ENCODE measurements at places on chromosomes 5 and 9.

DNA sequence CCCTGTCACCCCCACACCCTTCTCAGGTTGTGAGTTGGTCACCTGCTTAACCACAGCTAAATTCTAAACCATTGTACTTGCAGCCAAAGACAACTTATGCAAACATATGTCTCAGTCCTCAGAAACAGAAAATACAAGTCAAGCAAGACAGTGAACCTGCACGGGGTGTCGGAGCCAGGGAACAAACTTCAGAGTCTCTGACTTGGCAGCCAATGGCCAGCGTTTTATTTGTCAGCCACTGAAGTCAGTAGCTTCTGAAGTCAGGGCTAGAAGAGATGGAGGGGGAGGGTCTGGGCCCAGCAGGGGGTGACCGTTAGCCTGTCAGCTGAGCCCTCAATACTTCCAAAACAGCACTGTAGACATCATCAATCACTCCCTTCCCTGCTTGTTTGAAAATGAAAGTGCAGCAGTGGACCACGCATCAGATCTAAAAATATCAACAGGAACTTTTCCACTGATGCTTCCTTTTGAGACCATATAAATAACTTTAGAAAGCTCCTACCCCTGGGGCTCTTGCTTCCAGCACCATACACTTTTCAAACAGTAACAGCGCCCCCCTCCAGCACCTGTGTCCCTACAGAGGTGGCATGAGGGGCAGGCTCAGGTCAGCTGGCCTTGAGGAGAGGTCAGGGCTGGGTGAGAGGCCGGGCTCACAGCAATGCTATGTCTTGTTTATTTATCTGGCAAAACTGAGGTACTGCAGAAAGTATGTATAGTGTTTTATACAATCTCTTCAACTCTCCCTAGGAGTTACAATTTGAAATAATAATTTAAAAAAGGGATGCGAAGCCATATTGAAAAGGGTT, 142.5 kb downstream of the ACER2 start:
- peak; percentile 84 for DNase-seq

DNA sequence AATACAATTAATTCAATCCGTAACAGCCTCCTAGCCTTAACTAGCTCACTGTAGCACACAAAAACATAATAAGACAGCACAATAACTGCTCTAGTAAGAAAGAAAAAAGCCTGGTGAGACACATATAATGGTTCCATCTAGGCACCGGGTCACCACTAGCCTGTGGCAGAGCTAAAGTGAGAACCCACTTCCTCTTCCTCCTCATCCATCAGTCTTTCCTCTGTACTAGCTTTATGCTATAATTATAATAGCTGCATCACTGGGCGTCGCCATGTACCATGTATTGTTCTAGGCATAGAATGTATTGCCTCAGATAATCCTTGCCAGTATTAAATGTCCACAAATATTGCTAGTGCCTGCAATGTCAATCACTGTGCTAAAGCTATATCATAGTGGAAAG, 23.1 kb downstream of the ADRB2 start:
- DNase-seq = no peak

DNA sequence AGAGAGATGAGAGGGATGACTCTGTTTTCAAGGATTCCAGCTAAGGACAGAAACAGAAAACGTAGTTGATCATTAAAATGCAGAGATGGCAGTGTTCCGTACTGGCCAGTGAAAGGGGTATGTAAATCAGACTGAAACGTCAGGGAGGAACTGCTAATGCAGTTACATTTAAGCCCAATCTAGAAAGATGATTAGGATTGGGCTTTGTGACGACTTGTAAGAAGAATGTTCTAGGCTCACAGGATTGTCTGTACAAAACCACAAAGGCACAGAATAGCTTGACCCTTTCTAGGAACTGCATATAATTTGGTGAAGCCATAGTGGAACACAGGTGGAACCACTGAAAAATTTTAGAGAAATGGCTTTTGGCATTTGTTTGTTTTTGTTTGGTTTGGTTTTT, 55.6 kb upstream of the TESK1 start:
- DNase-seq = no peak

DNA sequence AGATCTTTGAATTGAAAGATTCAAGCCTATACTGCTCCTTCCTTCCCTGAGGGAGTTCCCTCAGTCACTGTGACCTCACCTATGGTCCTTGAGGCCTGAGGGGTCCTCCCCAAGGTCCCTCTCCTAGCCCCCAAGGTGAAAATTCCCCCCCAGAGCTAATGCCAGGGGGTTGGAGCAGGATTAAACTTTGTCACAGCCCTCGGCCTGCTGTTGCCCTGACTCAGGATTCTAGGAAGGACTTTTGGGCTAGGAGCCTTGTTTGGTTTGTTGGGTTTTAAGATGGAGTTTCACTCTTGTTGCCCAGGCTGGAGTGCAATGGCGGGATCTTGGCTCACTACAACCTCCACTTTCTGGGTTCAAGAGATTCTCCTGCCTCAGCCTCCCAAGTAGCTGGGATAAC, 123.2 kb downstream of the C5orf15 start:
- DNase-seq = no peak

DNA sequence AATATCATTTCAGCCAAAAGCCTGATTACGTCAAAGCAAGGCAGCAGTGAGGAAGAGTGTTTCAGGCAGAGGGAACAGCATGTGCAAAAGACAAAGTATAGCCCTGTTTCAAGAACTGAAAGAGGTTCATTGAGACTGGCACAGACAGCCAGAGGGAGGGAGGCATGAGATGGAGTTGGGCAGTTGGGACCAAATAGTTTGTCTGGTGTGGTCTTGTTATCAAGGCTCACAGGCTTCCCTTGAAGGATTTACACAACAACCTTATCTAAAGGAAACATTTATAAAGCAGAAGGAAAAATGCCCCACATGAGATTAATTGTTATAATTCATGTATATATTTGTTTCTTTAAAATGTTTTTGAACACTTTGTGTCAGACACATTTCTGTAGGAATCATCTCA, 253.3 kb downstream of the DMAC1 start:
- no peak for DNase-seq

DNA sequence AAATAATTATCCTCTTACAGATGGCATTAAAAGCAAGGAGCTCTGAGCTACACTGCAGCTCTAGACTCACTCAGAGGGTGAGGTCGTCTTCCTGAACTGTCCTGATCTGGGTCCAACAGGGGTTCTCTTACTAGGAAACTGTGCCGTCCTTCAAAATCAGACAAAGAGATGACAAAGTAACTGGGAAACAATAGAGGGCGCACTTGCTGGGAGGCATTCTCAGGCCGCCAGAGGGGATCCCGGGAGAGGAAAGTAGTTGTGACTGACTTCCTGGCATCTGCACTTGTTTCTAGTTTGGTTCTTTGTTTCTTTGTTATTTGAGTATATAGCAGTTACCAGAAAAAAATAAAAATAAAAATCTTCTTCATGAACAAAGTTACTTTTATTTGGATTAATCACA, 142.9 kb upstream of the MSX2 start:
- peak; percentile 80 for DNase-seq

GRCh38 chr9:1051210-1051583, 1.0 kb downstream of the DMRT2 start:
- peak; percentile 4 for DNase-seq

DNA sequence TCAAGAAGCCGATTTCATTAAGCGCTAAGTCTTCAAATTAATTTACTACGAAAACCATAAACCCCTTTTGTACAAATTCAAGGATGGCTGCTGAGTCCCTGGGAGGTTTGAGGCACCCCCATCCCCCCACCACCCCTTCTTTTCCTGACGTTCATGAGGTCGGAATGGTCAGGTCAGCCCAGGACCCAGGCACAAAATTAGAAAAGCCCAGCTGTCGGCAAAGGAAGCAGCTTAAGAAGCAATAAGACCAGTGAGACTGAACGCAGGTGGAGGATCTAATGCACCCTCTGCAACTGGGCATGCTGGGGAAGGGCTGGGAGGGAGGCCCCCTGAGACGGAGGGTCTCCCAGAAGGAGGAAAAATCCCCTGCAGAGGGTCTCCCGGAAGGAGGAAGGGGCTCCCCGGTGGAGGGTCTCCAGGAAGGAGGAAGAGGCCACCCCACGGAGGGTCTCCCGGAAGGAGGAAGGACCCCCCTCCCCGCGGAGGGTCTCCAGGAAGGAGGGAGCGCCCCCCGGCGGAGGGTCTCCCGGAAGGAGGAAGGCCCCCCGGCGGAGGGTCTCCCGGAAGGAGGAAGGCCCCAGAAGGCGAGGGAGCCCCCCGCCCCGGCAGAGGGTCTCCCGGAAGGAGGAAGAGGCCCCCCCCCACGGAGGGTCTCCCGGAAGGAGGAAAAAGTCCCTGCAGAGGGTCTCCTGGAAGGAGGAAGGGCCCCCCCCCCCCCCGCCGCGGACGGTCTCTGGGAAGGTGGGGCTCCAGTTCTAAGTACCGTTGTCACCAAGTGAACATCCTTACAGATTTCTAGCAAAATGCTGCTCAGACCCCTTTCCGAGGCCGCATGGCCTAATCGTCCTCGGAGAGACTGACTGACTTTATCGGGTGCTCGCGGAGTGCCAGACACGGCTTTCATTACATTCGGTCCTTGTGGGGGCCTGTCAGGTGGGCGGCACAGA, 74.4 kb upstream of the FCN1 start:
- DNase-seq = no peak

- DNase-seq = no peak
Measured at GRCh38 chr5:171094356-171094755, 214.7 kb upstream of the TLX3 start.

DNA sequence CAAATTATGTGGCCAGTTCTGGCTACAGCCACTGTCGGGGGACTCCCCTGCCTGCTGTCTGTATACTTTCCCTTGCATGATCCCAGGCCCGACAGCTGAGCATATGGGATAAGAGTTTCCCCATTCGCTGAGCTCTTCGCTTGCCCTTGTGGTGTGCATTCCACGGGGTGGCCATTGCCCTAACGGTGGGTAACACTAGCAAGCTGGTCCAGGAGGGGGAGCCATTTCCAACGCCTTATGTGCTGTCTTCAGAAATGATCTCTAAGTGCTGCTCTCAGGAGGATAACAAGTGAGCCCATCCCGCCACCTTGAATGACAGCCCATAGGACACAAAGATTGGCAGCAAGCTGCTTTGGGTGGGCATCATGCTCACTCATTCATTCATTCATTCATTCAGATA, 190.9 kb downstream of the FSTL4 start:
- DNase-seq = peak; percentile 62

- no peak for DNase-seq
Measured at GRCh38 chr9:99241106-99241505, 19.0 kb downstream of the SEC61B start.

GRCh38 chr5:32031089-32031488, 143.0 kb downstream of the GOLPH3 start:
- DNase-seq = no peak

DNA sequence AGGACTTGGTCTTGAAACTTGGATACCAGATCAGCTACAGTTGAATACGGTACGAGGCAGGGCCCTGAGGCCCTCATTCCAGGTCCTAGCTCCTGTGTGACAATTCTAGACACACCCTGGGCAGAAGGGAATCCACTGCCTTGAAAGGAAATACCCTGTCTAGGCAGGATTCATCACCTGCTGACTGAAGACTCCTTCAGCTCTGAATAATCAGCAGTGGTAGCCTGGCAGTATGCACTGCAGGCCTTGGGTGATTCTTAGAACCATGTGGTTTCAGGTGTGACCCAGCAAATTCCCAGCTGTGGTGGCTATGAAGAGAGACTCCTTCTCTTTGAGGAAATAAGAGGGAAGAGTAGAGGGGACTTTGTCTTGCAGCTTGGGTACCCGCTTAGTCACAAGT, 17.2 kb upstream of the EFNA5 start:
- peak; percentile 44 for DNase-seq

- DNase-seq = no peak
Measured at GRCh38 chr9:135051316-135052038, 36.0 kb upstream of the OLFM1 start.

- DNase-seq = no peak
Measured at GRCh38 chr5:88741964-88742363, 141.0 kb downstream of the MEF2C start.
